AG10803 (cell line): ENCODE measurements at places on chromosomes 1 and 21.

GRCh38 chr1:9785406-9785805, 38.4 kb downstream of the CLSTN1 start:
- DNase-seq, result no peak

DNA sequence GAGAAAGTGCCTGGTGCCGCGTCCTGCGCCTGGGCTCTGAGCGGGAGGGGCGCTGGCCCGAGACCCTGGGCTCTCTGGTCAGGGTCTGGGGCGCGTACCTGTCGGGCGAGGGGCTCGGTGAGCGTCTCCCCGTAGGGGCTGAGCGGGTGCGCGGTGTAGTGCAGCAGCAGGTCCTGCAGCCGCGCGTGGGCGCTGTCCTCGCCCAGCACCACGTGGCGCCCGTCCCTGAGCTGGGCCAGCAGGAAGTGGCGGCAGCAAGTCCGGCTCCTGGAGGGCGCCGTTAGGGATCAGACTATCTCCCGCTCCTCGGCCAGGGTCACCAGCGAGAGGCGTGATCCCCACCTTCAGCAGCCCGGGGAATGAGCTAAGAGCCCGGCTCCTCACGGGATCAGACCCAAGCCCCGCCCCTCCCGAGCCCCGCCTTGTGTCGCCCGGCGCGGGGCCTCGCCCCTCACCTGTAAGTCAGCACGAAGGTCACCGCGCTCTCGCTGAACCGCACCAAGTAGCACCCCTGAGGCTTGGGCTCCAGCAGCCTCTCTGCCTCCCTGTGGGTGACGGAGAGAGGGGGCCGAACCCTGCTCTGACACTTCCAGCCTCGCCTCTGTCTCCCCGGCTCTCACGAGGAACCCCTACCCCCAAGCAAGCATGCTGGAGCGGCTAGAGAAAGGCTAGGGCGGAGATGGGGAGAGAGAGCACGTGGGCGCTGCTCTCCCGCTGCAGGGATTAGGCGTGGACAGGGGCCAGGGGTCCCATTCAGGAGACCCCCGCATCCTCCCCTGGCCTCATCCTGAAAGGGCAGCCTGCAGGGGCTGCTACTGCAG, 2.7 kb downstream of the SH2D2A start:
- DNase-seq, result peak; percentile 47

- no peak for DNase-seq
Measured at GRCh38 chr1:9807541-9807940, 16.2 kb downstream of the CLSTN1 start.

DNA sequence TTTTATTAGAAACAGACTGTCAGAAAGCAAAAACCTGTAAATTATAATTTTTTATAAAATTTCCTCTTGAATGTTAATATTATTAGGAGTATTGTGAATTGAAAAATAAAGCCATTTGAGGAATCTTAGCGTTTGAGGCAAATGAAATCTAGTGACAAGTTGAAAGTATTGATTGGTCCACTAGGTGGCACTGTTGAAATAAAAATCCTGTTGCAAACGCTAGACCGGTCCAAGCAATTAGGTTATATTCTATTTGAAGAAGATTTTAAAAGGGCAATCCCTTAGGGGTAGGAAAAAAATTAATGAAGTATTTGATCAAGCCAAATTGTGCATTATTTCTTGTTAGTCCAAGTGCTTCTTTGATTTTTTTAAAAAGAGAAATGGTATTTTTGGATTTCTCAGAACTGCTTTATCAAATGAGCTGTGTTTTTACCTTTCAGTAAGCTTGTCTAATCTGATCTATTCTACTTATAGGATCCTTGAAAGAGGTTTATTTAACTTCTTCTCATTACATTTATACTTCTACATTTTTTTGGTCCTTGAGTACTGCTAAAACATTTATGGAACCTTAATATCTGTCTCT, 57.7 kb downstream of the ATG4C start:
- peak; percentile 70 for DNase-seq

GRCh38 chr1:115222616-115223402, 115.2 kb downstream of the NGF start:
- DNase-seq, result peak; percentile 42

- DNase-seq, result no peak
Measured at GRCh38 chr1:106925750-106926149, 130.7 kb upstream of the PRMT6 start.

DNA sequence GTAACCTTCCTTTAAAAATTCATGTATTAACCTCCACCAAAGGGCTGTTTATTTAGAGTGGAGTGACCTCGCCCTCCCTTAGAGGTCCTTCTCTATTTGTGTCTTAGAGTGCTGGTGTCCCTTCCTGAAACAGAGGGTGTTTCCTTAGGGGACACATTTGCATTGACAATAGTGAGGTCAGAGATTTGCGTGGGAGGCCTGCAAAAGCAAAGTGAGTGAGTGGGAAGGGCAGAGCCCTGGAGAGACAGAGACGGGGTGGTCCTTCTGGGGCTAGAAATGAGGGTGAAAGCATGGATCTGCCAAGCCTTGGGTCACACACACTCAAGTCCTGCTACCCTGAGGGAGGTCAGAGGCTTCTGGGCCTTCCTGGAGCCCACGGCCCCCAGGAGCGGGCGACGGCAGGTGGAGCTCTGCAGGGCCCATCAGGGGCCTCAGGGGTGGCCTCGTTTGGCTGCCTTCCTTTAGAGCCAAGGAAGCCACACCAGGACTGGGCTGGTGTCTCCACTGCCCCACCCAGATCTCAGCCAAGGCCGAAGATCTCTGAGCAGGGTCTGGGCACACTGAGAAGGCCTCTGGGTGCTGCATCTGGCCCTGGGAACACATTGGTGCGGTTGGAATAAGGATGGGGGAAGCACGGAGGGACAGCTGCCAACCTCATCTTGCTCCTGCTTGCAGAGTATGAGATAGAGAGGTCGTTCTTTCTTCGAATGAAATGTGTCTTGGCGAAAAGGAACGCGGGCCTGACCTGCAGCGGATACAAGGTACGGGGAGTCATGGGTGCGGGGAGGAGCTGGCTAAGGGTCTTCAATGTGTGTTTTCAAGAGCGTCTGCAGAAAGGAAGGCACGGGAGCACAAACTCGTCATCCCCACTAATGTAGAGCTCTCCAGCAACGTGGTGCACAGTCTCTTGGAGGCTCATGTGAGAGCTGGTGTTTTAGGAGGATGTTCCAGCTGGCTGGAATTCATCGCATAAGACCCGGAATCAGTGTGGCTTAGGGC, 23.8 kb downstream of the SIM2 start:
- DNase-seq, result no peak

DNA sequence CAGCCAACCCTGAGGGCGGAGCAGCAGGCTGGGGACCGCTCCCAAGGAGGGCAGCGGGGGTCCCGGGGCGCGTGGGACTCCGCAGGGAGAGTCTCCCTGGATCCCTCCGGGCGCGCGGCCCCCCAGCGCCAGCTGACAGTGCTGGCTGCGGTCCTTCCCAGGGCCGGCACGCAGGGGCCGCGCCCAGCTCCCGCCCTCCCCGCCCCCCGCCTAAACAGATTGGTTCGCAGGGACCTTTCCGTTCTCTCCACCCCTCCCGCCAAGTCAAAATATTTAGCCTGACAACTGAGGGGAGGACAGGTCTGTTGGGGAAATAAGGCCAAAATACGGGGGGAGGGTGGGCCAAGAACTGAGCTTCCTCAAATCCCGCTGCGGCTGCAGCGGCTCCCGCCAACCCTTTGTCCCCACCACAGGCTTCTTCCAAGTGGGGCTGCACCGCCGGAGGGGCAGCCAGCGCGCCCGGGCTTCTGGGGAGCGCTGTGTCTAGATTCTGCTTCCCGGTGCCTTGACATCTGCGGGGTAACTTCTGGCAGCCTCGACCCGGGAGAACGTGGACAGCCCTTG, at the start of gene INSRR:
TSS of gene INSRR (minus strand) at position 159 of the 564 bp plus-strand sequence. CDS start 496 bp downstream, outside the sequence.
- DNase-seq, result no peak

DNA sequence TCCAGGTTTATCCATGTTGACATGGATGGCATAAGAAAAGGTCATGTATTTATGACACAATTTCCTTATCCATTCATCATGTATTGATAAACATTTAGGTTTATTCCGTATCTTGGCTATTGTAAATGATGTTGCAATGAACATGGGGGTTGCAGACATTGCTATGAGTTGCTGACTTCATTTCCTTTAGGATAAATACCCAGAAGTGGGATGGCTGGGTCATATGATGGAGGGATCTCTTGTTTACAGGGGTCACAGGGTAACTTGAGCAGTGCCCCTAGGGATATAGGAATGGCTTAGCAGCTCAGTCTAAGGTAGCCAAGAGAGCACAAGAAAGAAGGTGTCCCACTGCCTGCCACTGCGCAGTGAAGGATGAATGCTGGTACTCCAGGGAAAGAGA, 229.6 kb upstream of the COA6 start:
- DNase-seq, result no peak

- DNase-seq, result no peak
Measured at GRCh38 chr21:25559746-25560145, 47.5 kb downstream of the MRPL39 start.

DNA sequence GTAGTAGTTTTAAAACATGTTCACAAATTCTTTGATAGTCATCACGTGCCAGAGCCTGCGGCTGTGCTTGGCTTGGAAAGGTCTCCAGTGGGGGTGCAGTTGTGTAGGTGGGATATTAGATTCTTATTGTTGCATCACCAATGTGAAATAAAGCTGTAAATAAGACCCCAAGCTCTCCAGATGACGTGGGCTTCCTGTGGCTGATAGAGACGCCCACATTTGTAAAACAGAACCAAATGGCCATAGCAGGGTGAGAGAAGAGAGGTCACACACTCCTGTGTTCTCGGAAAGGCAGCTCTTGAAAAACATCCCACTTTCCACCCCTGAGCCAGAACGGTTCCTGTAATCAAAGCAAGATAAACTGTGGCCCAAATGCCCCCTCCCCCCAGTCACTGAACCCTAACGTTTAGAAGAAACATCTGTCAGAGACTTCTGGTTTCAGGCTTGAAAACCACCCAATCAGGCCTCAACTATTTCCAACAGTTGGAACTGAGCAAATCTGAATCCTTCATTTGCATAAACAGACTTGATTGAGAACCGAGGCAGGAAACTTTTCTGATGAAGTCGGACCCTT, 6.6 kb upstream of the NTPCR start:
- no peak for DNase-seq

DNA sequence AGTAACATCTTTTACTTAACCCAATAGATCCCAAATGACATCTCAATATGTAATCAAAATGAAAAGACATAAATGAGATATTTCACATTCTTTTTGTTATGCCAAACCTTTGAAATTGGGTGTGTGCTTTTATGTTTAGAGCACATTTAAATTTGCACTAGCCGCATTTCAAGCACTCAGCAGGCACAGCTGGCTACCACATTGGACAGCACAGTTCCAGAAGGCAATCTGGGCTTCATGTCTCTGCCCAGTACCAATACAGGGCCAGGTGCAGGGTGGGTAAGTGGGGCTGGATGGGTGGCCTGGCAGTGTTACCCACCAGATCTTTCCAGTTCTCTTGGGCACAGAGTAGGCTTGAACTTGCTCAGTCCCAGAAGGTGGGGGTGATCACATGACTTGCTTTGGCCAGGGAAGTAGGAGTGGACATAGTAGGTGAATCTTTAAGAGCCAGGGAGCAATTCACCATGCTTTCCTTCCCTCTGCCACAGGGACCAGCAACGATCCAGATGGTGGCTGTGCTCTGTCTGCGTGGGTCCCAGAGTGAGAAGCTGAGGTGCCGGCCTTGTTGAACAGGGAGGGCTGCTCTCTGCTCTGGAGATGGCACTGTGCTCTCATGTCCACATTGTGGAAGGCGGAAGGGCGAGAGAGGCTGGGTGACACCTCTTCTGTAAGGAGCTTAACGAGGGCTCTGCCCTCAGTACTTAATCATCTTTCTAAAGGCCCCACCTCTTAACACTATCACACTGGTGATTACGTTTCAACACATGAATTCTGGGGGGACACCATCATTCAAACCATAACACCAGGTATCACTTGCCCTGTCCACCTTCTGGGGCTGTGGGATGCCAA, 261.4 kb downstream of the GRIK3 start:
- DNase-seq, result no peak

DNA sequence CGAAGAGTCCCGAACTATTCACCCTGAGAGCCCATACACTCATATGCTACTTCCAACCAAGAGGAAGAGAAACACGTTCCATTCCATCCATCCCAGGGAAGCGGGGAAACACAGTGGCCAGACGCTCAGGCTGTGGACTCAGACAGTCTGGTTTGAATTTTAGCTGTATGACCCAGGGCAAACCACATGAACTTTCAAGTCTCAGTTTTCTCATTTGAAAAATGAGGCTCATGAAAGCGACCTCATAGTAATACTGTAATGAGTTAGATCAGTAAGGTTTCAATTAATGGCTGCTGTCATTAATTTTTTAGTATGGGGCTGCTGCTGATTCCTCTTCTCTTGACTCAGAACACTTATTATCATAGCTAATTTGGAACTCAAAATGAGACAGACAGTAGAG, 1.5 kb downstream of the FCRL4 start:
- no peak for DNase-seq

DNA sequence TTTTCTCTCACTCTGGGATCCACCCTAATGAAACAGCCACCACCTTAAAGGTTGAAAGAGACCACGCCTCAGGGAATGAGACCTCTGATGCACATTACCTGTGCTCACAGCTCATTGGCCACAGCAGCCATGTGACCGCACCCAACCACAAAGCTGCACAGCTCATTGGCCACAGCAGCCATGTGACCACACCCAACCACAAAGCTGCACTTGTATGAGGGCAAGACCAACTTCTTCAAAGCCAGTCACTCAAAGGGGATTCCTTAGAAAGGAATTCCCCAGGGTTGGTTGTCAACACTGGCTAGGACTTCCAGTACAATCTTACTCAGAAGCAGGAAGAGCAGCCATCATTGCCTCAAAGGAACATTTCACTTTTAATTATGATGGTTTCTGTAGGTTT, 43.6 kb upstream of the PDE9A start:
- no peak for DNase-seq

GRCh38 chr1:56403321-56403720, 176.0 kb downstream of the PLPP3 start:
- no peak for DNase-seq

DNA sequence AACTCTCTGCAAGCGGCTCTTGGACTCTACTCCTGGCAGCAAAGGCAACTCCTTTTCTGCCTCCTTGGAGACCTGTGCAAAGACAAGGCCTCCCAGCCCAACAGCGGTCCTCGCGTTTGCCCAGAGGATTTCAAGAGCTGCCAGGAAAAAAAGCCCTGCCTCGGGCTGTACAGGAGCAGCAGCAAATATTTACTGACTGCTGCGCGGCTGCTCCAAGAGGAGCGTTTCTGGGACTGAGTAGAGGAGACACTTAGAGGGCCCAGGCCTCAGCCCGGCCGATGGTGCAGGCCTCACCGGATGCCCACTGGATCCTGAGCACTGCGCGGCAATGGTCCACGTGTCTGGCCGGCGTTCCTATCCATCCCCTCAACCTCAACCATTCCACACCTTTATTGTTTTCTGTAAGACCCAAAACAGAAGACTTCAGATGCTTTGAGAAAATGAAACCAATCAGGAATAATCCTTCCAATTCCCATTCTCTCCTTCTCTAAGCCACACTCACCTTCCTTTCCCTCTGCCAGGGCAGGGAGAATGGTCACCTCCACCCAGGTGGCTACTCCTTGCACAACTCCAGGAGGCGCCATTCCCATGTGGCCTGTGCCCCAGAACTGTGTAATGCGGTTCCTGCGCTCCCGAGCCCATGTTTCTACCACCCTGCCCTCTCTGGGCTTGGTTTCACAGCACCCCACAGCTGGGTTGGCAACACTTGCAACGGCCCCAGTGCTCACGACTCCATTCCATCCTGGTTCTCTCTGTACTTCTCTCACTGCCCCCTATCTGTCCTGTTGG, 215.8 kb downstream of the TRABD2B start:
- no peak for DNase-seq

DNA sequence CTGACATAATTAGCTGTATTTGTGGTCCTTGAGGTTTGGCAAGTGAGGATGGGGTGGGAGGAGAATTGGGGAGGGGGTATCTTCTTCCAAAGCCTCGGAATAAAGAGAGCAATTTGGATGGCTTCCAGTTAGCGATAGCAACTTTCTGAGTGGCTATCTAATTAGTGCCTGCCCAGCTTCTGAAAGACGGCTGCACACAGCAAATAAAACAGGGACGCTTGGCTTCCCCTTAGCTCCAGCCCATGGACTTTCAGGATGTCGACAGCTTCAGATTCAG, 31.1 kb downstream of the KLHDC7A start:
- no peak for DNase-seq
